ENCODE measurements at places on chromosomes 12 and 14. TPM values are rescaled to one million over a fixed set of nuclear protein-coding genes. Genes with fewer than 3 reads are reported as not detected.

OXA1L gene
- 158 TPM for total RNA-seq

NKX2-1 gene
- total RNA-seq, result not detected

KRT73 gene
- total RNA-seq, result not detected

MYH7 gene
- not detected for total RNA-seq

GNB3 gene
- 1.9 TPM for total RNA-seq

GLS2 gene
- 0.27 TPM for total RNA-seq

TTC7B gene
- total RNA-seq, result 20.9 TPM

Data from A549 treated with GW870086 at 1 μM for 4 hours (cell line).